ENCODE measurements at places on chromosomes 1 and 21. TPM values are rescaled to one million over a fixed set of nuclear protein-coding genes. Genes with fewer than 3 reads are reported as not detected.

DNA sequence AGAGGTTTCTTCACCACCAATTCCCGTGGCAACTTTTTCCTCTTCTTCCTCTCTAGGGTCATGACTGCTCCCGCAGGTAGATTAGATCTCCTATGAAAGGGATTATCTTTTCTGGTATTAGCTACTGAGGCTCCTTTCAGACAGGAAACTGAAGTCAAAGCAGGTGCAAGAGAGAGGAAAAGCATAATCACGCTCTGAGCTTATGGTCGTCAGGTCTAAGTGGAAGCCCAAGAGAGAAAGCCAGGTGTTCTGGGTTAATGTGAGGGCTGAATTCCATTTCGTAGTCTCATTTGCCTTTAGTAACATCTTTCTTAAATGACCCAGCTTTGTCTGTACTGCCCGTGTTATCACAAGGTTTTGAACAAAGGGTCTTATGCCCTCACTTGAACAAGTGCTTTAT lies 8.3 kb upstream of the MAP3K21 start:
- DNase-seq, result no peak

GRCh38 chr1:119220991-119221390 lies 80.5 kb upstream of the WARS2 start:
- DNase-seq, result no peak

- no peak for DNase-seq
Observed at GRCh38 chr21:46424621-46425020, 34.1 kb upstream of the DIP2A start.

- DNase-seq, result no peak
Observed at GRCh38 chr1:18870957-18871356, 11.5 kb upstream of the TAS1R2 start.

GRCh38 chr1:245051349-245052221 lies 103.2 kb upstream of the KIF26B start:
- DNase-seq, result no peak

GRCh38 chr21:8994640-8995511 lies 1526.5 kb upstream of the TPTE start:
- no peak for DNase-seq

DNA sequence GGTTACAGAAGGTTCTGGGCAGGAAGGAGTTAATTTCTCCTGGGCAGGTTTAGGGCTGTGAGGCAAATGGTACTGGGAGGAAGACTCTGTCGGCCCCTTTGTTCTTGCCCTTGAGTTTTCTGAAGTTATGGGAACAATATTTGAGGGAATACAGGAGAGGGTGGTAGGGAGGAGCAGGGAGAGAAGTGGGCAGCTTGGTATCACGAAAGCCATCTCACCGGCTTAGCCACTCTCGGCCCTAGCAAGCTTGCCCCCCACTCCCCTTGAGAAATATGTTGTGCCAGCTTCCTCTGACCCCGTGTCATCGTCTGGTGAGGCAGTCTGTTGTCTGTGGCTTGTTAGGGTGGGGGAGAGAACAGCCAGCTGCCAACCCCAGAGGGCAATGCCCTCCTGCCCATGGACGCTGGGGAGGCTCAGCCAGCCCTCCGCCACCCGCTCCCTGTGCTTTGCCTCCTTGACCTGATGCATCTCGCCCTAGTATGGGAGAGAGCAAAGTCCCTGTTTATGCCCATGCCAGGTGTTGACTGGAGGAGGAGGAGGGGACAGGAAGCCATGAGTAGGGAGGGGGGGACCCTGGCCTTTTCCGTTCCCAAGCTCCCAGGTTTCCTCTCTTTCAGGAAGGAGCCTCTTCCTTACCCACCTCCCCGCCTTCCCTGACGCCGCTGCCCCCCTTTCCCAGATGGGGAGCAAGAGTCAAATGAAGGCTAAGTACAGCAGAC lies 1.2 kb downstream of the EFNA1 start:
- no peak for DNase-seq

DNA sequence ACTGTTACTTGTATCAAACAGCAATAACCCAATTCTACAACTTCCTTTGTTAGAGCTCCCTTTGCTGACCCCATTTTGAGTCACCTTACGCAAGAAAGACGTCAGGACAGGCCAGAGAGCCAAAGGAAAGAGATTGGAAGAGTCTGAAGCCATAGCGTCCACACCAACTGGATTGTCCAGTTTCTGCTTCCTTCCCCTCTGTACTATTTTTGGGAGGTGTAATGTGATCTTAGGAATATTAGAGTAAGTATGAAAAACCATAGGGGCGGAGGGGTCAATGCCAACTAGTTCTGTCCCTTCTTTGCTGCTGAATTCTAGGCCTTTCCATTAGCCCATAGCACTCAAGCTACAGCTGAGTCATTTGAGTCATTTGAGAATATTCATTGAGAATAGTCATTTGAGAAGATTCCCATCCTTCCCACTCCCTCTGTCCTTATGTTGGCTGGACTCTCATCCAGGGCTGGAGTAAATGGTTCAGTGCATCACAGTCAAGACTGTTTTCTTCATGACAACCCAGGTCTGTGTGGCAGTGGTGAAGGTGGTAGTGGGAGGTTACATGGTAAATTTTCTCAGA lies 14.8 kb upstream of the NFIA start:
- DNase-seq, result no peak

DNA sequence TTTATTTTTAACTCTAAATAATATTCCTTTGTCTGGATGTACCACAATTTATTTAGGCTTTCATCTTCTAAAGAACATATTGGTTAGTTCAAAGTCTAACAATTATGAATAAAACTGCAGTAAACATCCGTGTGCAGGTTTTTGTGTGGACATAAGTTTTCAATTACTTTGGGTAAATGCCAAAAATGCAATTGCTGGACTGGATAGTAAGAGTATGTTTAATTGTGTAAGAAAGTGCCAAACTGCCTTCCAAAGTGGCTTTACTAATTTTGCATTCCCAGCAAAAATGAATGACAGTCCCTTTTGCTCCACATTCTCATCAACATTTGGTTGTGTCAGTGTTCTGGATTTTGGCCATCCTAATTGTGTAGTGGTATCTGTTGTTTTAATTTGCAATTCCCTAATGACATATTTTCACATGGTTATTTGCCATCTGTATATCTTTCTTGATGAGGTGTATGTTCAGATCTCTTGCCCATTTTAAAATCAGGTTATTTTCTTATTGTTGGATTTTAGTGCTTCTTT lies 113.8 kb downstream of the DPYD start:
- DNase-seq, result no peak

DNA sequence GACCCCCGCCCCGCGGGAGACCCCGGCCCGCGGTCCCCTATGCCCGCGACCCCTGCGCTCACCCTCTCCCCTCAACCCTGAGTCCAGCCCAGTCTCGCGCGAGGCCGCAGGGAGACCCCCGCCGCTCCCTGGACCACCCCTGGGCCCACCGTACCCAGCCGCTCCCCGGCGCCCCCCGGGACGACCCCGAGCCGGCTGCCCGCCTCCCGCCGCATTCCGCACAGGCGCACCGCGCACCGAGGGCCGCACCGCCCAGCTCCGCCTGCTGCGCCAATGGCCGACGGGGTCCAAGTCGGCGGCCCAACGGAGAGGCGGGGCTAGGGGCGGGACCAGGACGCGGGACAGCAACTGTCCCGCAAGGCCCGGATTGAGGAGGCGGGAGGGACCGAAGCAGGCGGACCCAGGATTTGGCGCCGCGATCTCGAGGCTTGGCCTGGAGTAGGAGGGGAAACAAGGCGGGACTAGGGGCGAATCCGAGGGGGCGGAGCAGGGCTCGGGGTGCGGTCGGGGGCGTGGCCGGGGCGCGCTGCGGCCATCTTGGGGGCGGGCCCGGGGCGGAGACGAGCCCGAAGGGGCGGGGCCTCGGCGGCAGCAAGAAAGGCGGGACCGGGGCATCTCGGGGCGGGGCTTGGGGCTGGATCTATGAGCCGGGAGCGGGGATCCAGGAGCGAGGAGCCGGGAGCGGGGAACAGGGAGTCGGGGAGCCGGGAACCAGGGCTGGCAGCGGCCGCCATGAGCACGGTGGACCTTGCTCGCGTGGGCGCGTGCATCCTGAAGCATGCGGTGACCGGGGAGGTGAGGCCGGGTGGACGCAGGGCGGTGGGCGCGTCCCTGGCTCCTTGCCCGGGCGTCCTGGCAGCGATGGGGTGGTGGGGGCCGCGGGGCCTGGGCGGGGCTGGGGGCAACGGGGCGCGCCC lies at the start of gene PRXL2B:
TSS of gene PRXL2B (plus strand) at position 624 of the 917 bp plus-strand sequence. CDS start at position 733, 109 bp downstream.
- DNase-seq, result peak; percentile 96

DNA sequence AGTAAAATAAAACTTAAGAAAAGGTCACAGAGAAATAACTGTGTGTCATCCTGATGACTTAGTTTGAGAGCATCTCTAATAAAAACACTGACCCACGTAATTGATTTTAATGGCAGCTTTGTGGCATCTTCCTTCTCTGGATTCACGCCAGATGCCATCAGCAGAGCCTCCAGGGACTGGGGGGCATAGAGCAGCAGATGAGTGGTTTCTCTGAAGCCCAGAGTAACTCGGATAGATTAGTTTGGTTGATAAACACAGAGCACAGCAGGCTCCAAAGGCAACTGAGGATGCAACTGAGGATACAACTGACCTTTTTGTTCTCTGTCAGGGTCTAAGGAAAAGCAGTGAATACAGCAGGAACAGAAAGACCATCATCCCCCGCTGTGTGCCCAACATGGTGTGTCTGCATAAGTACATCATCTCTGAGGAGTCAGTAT lies 180.8 kb downstream of the RPS6KC1 start:
- no peak for DNase-seq

- DNase-seq, result no peak
Observed at GRCh38 chr21:43751955-43752591, 24.0 kb downstream of the CSTB start.

GRCh38 chr1:36561361-36561724 lies 78.6 kb upstream of the CSF3R start:
- no peak for DNase-seq

- DNase-seq, result no peak
Observed at GRCh38 chr21:42833859-42834725, 45.2 kb downstream of the WDR4 start.

DNA sequence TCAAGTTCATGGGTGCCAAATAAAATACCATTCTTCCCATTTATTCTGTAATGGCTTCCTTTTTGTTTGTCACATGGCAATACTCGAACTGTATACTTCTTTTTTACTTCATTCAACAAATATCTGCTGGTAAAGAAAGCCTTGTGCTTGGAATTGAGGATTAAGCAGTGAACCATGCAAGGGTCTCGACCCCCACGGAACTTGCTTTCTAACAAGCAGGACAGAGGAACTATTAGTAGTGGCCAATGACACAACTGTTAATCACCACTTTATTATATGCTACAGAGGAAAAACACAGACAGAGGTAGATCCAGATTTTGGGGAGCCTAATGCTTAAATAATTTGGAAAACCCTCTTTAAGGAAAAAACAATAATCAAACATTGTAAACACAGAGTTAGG lies 542.2 kb downstream of the DPYD start:
- DNase-seq, result no peak

DNA sequence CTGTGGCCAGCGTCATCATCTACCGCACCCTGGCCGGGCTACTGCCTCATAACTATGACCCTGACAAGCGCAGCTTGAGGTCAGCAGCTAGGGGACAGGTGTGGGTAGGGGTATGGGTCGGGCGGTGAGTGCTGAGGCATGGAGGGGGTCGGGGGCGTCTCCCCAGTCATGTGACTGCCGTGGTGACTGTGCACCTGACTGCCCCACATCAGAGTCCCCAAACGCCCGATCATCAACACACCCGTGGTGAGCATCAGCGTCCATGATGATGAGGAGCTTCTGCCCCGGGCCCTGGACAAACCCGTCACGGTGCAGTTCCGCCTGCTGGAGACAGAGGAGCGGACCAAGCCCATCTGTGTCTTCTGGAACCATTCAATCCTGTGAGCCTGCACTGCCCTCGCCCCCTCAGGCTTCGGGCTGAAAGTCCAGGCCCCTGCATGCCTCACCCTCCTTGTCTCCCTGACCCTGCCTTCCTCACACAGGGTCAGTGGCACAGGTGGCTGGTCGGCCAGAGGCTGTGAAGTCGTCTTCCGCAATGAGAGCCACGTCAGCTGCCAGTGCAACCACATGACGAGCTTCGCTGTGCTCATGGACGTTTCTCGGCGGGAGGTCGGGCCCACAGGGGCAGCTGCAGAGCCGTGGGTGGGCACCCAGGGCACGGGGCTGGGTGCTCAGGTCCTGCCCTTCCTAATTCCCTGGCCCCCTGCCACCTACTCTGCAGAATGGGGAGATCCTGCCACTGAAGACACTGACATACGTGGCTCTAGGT lies 13.5 kb downstream of the PSRC1 start:
- no peak for DNase-seq

DNA sequence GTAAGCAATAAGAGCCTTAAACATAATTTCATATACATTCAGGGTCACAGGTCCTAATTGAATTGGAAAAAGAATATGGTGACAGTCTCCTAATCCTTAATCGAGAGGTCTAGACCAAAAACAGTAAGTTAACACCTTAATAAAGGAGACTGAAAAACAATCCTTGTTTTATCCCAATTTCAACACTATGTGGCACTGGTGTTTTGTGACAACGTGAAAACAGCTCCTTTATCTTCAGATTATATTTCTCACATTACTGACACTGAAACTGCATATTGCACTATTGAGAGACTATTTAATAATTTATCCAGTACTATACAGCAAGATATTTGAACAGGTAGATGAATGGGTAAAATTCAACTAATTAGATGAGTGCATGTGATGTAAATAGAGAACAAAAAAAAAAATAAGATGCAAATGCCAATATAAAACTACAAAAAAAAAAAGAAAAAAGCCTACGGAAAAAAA lies 34.1 kb downstream of the TP53BP2 start:
- DNase-seq, result no peak

GRCh38 chr1:225474439-225474985 lies 46.7 kb upstream of the LBR start:
- DNase-seq, result no peak

- DNase-seq, result no peak
Observed at GRCh38 chr1:214898161-214898560, 184.4 kb upstream of the KCNK2 start.

- no peak for DNase-seq
Observed at GRCh38 chr1:218591966-218592365, 246.8 kb downstream of the TGFB2 start.

GRCh38 chr21:19807201-19807600 lies 1191.0 kb upstream of the NCAM2 start:
- DNase-seq, result no peak

GRCh38 chr1:218930472-218931241 lies 243.0 kb upstream of the LYPLAL1 start:
- DNase-seq, result no peak

- no peak for DNase-seq
Observed at GRCh38 chr1:223712194-223712849, at the start of gene CAPN2. Gene CAPN2, plus strand, starts transcription at chr1:223712539. Its CDS starts 102 bp downstream, at chr1:223712641.

DNA sequence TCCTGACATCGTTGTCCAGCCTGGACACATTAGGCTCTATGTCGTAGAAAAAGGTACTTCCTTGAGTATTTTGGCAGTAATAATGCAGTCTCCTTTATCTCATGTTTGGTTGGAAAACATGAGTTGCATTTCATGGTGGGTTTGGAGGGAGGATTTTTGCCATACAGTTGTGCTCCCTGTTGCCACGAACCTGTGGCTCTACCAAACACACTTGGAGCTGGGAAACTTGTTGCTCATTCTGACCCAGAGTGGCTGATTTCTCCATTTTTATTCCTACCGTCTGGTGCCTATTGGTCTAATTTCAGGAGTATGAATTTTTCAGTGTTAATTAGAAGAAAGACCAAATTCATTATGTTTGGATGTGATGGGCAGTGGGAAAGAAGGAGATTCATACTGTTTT lies 50.7 kb downstream of the MPZL1 start:
- DNase-seq, result no peak

Gene OSCP1
- 16.9 TPM for total RNA-seq

Gene NR1I3
- not detected for total RNA-seq

Gene ST6GALNAC5
- 19.8 TPM for total RNA-seq

Gene UBL4B
- not detected for total RNA-seq

Gene AJAP1
- 0.41 TPM for total RNA-seq

Gene TMEM54
- total RNA-seq, result 56.6 TPM

Gene MYOG
- not detected for total RNA-seq

Gene COL11A1
- not detected for total RNA-seq

Gene MASP2
- total RNA-seq, result not detected

Gene GLMN
- 14.2 TPM for total RNA-seq

Gene RXRG
- not detected for total RNA-seq

Gene SAMSN1
- 20.5 TPM for total RNA-seq
